Stomach (tissue), 19 donors: ENCODE measurements at places on chromosomes 3 and 15. TPM values are rescaled to one million over a fixed set of nuclear protein-coding genes. Genes with fewer than 3 reads are reported as not detected.

- H3K4me3 ChIP-seq, result peak overlapping the region; percentile 61
- peaks cover 13% of the 10 kb centered on the region for H3K4me1 ChIP-seq
- H3K27me3 ChIP-seq, result peaks cover 3% of the 10 kb centered on the region
- no peak for DNase-seq
- H3K36me3 ChIP-seq, result no peaks in the 10 kb centered on the region
These were observed 2.4 kb downstream of the IGF2BP2 start for GRCh38 chr3:185822221-185823000.

GRCh38 chr3:192246847-192247559, 480.3 kb downstream of the FGF12 start:
- no peaks in the 10 kb centered on the region for H3K27me3 ChIP-seq
- no peak overlapping the region for H3K4me3 ChIP-seq
- H3K27ac ChIP-seq, result no peak overlapping the region
- H3K4me1 ChIP-seq, result no peaks in the 10 kb centered on the region

GRCh38 chr3:124492824-124493223, 237.4 kb upstream of the UMPS start:
- no peak overlapping the region for H3K4me3 ChIP-seq
- H3K36me3 ChIP-seq, result peaks cover 22% of the 10 kb centered on the region
- peak; percentile 76 for DNase-seq
- H3K4me1 ChIP-seq, result no peaks in the 10 kb centered on the region
- H3K27me3 ChIP-seq, result no peaks in the 10 kb centered on the region

- peak; percentile 74 for DNase-seq
- H3K27ac ChIP-seq, result no peak overlapping the region
- H3K27me3 ChIP-seq, result peaks cover 3% of the 10 kb centered on the region
- H3K36me3 ChIP-seq, result no peaks in the 10 kb centered on the region
- no peaks in the 10 kb centered on the region for H3K4me1 ChIP-seq
- H3K4me3 ChIP-seq, result no peak overlapping the region
These were observed 15.6 kb downstream of the FRMD4B start for GRCh38 chr3:69370156-69370883.

DNA sequence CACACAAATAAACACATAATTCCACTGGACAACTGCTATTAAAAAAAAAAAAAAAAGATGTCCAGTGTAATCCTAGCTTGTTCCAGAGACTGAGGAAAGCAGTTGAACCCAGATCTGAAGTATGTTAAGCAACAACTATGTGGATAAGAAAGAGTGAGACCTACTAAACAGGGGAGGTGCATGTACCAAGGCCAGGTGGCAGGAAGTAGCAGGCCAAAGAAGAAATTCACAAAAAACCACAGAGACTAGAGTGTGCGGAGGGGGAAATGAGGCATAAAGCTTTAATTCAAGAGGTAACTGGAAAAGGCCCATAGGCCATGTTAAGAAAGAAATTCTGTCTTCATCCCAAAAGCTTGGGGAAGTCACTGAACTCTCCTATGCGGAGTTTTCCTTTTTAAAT, 490.0 kb downstream of the NAALADL2 start:
- H3K36me3 ChIP-seq, result no peaks in the 10 kb centered on the region
- no peak overlapping the region for H3K4me3 ChIP-seq
- no peak for DNase-seq
- no peak overlapping the region for H3K27ac ChIP-seq
- H3K4me1 ChIP-seq, result peaks cover 8% of the 10 kb centered on the region

- no peaks in the 10 kb centered on the region for H3K36me3 ChIP-seq
- H3K4me1 ChIP-seq, result peaks cover 11% of the 10 kb centered on the region
- no peak for DNase-seq
These were observed 171.0 kb downstream of the RPLP1 start for GRCh38 chr15:69623392-69624154.

- H3K27me3 ChIP-seq, result no peaks in the 10 kb centered on the region
- H3K4me1 ChIP-seq, result no peaks in the 10 kb centered on the region
- no peaks in the 10 kb centered on the region for H3K36me3 ChIP-seq
- no peak overlapping the region for H3K27ac ChIP-seq
These were observed 76.1 kb upstream of the CMSS1 start for GRCh38 chr3:99741588-99741987.

DNA sequence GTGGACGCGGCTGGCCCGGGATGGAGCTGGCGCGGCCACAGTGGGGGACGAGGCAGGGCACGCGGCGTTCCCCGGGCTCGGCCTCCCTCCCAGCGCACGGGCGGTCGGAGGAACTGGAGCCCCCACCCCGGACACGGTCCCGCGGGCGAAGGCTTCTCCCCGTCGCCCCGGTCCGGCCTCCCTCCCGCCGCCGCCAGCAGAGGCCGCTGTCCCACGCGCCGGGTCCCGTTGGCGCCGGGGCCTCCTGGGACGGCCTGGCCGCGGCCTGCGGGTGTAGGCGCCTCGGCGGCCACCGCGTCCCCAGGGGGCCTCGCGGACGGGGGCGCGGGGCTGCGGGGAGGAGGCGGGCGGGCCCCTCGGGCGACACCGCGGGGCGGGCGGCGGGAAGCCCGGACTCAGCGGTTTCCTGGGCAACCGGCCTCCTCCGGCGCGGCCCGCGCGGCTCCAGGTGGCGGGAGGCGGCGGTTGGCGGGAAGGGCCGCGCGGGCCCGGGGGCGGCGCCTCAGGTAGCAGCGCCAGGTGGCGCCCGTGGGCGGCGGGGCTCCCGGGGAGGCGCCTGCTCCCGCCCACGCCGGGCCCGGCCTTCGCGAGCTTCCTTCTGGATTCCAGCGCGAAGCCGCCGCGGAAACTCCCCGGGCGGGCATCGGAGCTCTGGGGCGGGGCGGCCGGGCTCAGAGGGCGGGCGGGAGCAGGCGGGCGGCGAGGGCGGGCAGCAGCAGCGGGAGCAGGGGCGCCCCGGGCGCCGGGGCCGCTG, 26.7 kb downstream of the MELTF start:
- H3K4me1 ChIP-seq, result peaks cover 4% of the 10 kb centered on the region
- peak; percentile 92 for DNase-seq
- peak overlapping the region; percentile 84 for H3K27ac ChIP-seq
- H3K27me3 ChIP-seq, result no peaks in the 10 kb centered on the region
- no peaks in the 10 kb centered on the region for H3K36me3 ChIP-seq

DNA sequence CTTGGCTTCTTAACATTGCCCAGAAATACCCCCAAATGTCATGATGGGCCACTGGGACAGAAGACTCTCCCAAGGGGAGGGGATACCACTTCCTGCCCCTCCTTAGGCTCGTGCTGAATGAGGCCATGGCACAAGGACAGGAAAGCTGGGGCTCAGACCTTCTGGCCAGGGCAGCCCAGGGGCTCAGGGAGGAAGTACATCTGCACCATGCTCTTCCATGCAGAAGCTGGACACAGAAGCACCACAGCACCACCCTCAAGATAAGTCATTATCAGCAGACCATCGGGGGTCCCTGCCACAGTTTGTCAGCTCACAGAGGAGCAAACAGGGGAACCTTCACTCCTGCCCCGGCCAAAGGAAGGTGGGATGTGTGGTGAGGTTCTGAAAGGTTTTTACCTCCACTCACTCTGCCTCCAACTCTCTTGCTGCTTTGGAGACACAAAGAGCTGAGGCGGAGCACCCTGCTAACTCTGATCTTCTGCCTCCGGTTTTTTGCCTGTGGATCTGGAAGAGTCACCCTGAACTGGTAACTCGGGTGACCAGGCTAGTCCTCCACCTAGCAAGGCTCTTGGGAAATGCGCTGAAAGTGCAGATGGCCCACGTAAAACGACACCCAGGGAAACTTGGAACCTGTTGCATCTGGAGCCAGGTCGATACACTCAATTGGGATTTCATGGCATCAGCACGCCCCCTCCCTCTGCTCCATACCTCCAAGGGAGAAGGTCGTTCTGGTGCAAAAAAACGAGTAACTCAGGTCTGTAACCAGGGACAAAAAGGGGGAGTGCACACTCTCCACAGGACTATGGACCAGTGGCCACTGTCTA, 8.3 kb downstream of the BMF start:
- H3K27ac ChIP-seq, result peak overlapping the region; percentile 91
- H3K27me3 ChIP-seq, result no peaks in the 10 kb centered on the region
- DNase-seq, result peak; percentile 64
- no peak overlapping the region for H3K4me3 ChIP-seq
- no peaks in the 10 kb centered on the region for H3K36me3 ChIP-seq
- peaks cover 99% of the 10 kb centered on the region for H3K4me1 ChIP-seq

DNA sequence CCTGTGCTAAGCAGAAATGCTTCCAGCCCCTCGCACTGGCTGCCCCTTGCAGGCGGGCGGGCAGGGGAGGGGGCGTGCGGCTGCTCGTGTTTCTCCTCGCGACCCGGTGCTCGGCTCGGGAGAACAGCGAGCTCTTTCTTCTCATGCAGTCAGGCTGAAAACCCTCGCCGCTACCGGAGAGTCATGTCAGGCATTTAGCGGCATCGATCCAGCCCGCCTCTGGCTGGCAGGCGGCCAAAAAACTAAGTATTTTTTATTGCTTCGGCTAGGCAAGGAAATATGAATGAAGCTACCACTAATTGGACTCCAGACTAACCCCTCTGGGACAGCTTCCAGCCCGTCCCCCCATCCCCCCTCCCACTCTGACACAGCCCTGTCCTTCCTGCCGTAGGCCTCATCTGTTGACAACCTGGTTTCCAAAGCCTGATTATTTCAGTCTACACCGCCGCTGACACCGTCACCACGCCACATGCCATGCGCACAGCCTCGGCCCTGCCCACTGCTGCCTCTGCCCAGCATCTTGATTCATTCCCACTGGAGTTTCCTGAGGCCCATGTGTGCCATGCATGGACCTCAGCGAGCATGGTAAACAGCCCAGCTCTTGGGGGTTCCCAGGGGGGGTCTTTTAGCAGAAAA, 35.3 kb downstream of the TLE3 start:
- H3K4me1 ChIP-seq, result peaks cover 45% of the 10 kb centered on the region
- peak; percentile 92 for DNase-seq
- H3K4me3 ChIP-seq, result no peak overlapping the region

- no peaks in the 10 kb centered on the region for H3K27me3 ChIP-seq
- no peak overlapping the region for H3K4me3 ChIP-seq
- H3K36me3 ChIP-seq, result peaks cover 29% of the 10 kb centered on the region
- no peak overlapping the region for H3K27ac ChIP-seq
- DNase-seq, result no peak
These were observed 25.1 kb upstream of the UTS2B start for GRCh38 chr3:191355406-191355805.

- H3K4me3 ChIP-seq, result no peak overlapping the region
- H3K36me3 ChIP-seq, result no peaks in the 10 kb centered on the region
- H3K27me3 ChIP-seq, result no peaks in the 10 kb centered on the region
- H3K27ac ChIP-seq, result no peak overlapping the region
- DNase-seq, result no peak
These were observed 44.8 kb upstream of the RPL32 start for GRCh38 chr3:12886106-12886679.

GRCh38 chr3:27861046-27862036, 139.2 kb upstream of the EOMES start:
- no peaks in the 10 kb centered on the region for H3K36me3 ChIP-seq
- no peak overlapping the region for H3K4me3 ChIP-seq
- H3K4me1 ChIP-seq, result no peaks in the 10 kb centered on the region
- no peaks in the 10 kb centered on the region for H3K27me3 ChIP-seq

- no peaks in the 10 kb centered on the region for H3K27me3 ChIP-seq
- peak; percentile 56 for DNase-seq
- H3K27ac ChIP-seq, result no peak overlapping the region
These were observed 175.8 kb downstream of the XXYLT1 start for GRCh38 chr3:195095035-195095703.

- no peaks in the 10 kb centered on the region for H3K27me3 ChIP-seq
- DNase-seq, result peak; percentile 4
- H3K36me3 ChIP-seq, result no peaks in the 10 kb centered on the region
- H3K4me3 ChIP-seq, result no peak overlapping the region
These were observed 156.4 kb upstream of the CBLB start for GRCh38 chr3:106025151-106025722.

- no peaks in the 10 kb centered on the region for H3K36me3 ChIP-seq
- DNase-seq, result no peak
- no peaks in the 10 kb centered on the region for H3K4me1 ChIP-seq
- no peak overlapping the region for H3K27ac ChIP-seq
These were observed 37.7 kb upstream of the FRMD4B start for GRCh38 chr3:69423463-69424155.

DNA sequence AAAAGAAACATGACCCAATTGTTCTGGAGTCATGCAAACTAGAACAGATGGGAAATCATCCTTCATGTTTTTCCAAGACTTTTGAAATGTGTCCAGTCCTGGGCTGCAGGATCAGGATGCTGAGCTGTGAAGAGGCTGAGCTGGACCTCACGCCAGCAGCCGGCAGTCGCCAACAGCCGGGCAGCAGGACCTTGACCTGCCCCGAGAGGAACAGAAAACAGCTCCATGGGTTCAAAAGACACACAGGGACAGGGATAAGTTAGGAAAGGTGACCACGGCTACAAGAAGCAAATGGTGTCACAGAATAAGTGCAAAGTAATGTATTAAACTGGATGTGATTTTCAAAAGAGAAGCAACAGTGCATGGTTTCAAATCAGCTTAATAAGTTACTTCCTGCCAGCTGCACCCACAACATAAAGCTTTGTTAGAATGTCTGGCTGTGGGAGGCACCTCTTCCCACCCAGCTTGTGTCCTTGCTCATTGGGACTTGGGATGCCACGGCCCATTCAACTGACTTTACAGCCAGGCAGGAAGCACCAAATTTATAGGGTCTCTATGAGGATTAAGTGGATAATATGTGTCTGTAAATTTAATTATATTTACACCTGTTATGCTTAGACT, 266.4 kb downstream of the GABRG3 start:
- no peaks in the 10 kb centered on the region for H3K4me1 ChIP-seq
- no peak overlapping the region for H3K27ac ChIP-seq
- H3K27me3 ChIP-seq, result no peaks in the 10 kb centered on the region
- DNase-seq, result no peak
- H3K4me3 ChIP-seq, result no peak overlapping the region

DNA sequence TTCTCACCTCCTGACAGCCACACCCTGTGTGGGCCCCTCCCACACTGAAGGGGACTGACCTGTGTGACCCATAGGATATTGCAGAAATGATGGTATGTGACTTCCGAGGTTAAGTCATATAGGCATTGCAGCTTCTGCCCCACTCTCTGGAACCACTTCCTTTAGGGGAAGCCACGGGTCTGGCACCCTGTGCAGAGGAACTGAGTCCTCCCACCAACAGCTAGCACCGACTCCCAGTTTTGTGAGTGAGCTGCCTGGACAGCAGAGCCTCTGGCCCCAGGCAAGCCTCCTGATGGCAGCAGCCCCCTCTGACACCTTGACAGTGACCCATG, 24.6 kb upstream of the SLC6A6 start:
- DNase-seq, result no peak
- H3K27me3 ChIP-seq, result no peaks in the 10 kb centered on the region
- H3K27ac ChIP-seq, result peak overlapping the region; percentile 67
- H3K4me1 ChIP-seq, result peaks cover 11% of the 10 kb centered on the region
- H3K36me3 ChIP-seq, result no peaks in the 10 kb centered on the region

ST8SIA2 gene
- not detected for total RNA-seq

SI gene
- 1.2 TPM for total RNA-seq

GHRL gene
- 1.7 TPM for total RNA-seq

SPATA12 gene
- total RNA-seq, result not detected

RYR3 gene
- 5.4 TPM for total RNA-seq

FBXL22 gene
- total RNA-seq, result 12.5 TPM

PLOD2 gene
- 24.5 TPM for total RNA-seq

SPINK8 gene
- total RNA-seq, result not detected

GOLGA8J gene
- not detected for total RNA-seq

AADACL2 gene
- not detected for total RNA-seq

SLC12A6 gene
- total RNA-seq, result 22.8 TPM

ZNF660 gene
- total RNA-seq, result 12.5 TPM
